ENCODE measurements at places on chromosomes 1 and 21.

- peak; percentile 2 for DNase-seq
Measured at GRCh38 chr1:18091660-18092446, 15.7 kb upstream of the IGSF21 start.

- peak; percentile 86 for DNase-seq
Measured at GRCh38 chr21:45880097-45881068, 101.2 kb upstream of the COL6A1 start.

- DNase-seq, result no peak
Measured at GRCh38 chr1:52672946-52673345, 25.2 kb downstream of the COA7 start.

- no peak for DNase-seq
Measured at GRCh38 chr21:42174173-42174572, 44.8 kb upstream of the ABCG1 start.

GRCh38 chr1:165303386-165303785 lies 53.1 kb downstream of the LMX1A start:
- DNase-seq, result no peak

- DNase-seq, result no peak
Measured at GRCh38 chr1:112665857-112666256, 8.6 kb upstream of the MOV10 start.

All from fibroblast of lung (primary cell).